ENCODE measurements at places on chromosomes 5 and 9. TPM values are rescaled to one million over a fixed set of nuclear protein-coding genes. Genes with fewer than 3 reads are reported as not detected.
A peak's percentile ranks its signal among the peaks of the same experiment; 100 is the strongest.

DNA sequence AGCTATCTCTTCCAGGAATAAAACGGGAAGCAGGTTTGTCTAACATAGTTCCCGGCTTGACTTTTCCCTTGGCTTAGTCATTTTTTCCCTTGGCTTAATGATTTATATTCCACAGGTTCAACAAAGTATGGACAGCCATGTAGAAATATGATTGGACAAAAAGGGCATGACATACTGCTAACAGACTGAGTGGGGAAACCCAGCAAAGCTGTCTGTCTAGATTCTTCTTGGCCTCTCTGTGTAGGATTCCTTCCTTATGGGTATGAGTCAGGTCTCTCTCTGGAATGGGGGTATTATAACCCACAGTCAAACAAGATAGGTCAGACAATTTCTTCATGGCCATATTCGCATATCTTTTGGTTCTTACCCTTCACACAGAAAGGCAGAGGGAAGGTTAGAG, 5.7 kb upstream of the MTAP start:
- peak; percentile 76 for DNase-seq
- H3K4me3 ChIP-seq = no peak overlapping the region
- H3K27me3 ChIP-seq = no peaks in the 10 kb centered on the region

- H3K27me3 ChIP-seq = no peaks in the 10 kb centered on the region
- no peak overlapping the region for H3K4me3 ChIP-seq
- no peaks in the 10 kb centered on the region for H3K36me3 ChIP-seq
- no peaks in the 10 kb centered on the region for H3K4me1 ChIP-seq
These were observed 91.4 kb downstream of the SLC12A2 start for GRCh38 chr5:128174951-128175350.

- H3K4me3 ChIP-seq = no peak overlapping the region
- DNase-seq = peak; percentile 17
- H3K27me3 ChIP-seq = no peaks in the 10 kb centered on the region
- H3K36me3 ChIP-seq = no peaks in the 10 kb centered on the region
- no peaks in the 10 kb centered on the region for H3K4me1 ChIP-seq
- no peak overlapping the region for H3K27ac ChIP-seq
These were observed 79.8 kb downstream of the HSD17B3 start for GRCh38 chr9:96222132-96222531.

- no peak overlapping the region for H3K27ac ChIP-seq
- H3K4me3 ChIP-seq = no peak overlapping the region
- peaks cover 18% of the 10 kb centered on the region for H3K4me1 ChIP-seq
- no peaks in the 10 kb centered on the region for H3K36me3 ChIP-seq
- no peak for DNase-seq
These were observed 542.9 kb downstream of the EFNA5 start for GRCh38 chr5:107127878-107128277.

DNA sequence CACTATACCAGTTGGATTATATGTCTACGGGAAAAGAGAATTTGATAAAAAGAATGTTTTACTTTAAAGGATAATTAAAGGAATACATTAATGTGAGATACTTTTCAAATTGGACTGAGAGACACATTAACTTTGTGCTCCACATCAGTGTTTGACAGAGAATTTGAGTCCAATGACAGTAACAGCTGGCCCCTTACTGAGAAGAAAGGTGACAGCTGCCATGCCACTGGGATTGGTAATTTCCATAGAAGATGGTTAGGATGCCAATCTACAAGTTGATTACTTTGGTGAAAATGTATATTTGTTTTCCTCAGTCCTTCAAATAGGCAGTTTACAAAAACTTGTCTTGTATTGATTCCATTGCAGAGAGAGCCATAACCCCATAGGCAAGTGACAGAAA, 578.4 kb downstream of the SLCO4C1 start:
- H3K27me3 ChIP-seq = no peaks in the 10 kb centered on the region
- H3K27ac ChIP-seq = no peak overlapping the region
- DNase-seq = no peak
- H3K4me3 ChIP-seq = no peak overlapping the region
- no peaks in the 10 kb centered on the region for H3K4me1 ChIP-seq

DNA sequence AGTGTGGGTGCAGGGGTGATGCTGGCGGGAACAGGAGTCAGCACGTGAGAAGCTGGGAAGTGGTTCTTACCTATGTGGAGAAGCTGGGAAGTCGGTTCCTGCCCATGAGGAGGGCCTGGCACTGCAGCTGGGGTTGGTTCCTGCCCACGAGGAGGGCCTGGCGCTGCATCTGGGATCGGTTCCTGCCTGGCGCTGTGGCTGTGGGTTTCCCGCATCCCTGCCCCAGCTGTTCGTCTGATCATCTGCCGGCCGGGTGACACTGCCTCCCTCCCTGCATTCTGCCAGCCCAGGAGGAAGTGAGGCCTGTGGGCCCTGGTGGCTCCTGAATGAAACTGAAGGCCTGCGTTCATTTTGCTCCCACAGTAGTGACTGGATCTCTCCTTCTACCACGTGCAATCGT, 5.1 kb downstream of the OBP2A start:
- no peak overlapping the region for H3K27ac ChIP-seq
- H3K36me3 ChIP-seq = no peaks in the 10 kb centered on the region
- H3K4me1 ChIP-seq = no peaks in the 10 kb centered on the region
- H3K4me3 ChIP-seq = no peak overlapping the region

DNA sequence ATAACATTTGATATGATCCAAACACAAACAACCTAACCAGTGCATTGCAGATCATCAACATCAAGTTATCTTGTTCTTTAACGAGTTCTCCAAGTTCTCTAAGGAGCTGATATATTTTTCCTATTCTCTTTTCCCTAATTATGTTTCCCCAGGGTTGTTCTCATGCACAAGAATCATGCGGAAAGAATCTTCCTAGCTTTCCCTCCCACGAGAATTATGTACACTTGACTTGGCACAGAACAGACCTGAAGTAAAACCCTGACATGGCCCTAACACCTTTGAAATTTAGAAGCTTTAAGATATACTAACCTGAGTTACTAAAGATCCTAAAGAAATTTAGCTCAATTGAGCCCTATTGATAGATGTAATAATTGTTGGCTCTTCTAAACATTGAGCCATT, 110.7 kb upstream of the FST start:
- H3K4me3 ChIP-seq = no peak overlapping the region
- H3K36me3 ChIP-seq = no peaks in the 10 kb centered on the region
- H3K4me1 ChIP-seq = peaks cover 48% of the 10 kb centered on the region
- no peak for DNase-seq

DNA sequence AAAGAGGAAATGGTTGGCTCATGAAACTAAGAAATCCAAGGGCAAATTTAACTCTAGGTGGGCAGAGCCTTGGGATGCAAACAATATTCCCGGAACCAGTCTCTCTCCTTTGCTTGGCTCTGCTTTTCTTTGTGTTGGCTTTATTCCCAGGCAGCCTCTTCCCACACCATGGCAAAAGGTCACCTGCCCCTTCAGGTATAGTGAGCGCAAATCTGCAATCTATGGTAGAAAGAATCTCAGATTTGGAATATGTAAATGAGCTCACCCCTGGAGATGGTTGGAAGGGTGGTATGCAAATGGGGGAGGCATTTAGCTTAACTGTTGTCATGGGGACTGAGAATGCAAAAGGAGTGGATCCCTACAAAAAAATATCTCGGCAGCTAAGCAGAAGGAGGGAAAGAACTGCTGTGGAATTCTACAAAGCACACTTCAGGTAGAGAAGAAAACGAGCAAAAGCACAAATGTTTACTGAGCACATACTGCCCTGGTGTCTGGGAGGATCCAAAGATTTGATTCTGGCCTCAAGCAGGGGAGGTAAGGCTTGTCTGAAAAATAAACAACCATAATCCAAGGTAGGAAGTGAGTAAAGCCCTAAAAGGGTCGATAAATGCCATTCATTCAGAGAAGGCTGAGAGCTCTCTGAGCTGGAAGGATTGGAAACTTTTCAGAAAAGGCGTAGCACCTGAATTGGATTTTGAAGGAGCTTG, 139.7 kb downstream of the TLE1 start:
- peak overlapping the region; percentile 61 for H3K4me3 ChIP-seq
- DNase-seq = peak; percentile 91
- no peaks in the 10 kb centered on the region for H3K36me3 ChIP-seq
- no peaks in the 10 kb centered on the region for H3K27me3 ChIP-seq

GRCh38 chr9:107489144-107489673, 360 bp downstream of the KLF4 start:
- peak; percentile 11 for DNase-seq
- H3K27ac ChIP-seq = peak overlapping the region; percentile 40
- no peaks in the 10 kb centered on the region for H3K27me3 ChIP-seq
- H3K4me3 ChIP-seq = peak overlapping the region; percentile 89
- peaks cover 21% of the 10 kb centered on the region for H3K4me1 ChIP-seq
- H3K36me3 ChIP-seq = peaks cover 19% of the 10 kb centered on the region

- DNase-seq = no peak
- no peak overlapping the region for H3K4me3 ChIP-seq
- H3K36me3 ChIP-seq = no peaks in the 10 kb centered on the region
- no peaks in the 10 kb centered on the region for H3K4me1 ChIP-seq
- no peak overlapping the region for H3K27ac ChIP-seq
- H3K27me3 ChIP-seq = no peaks in the 10 kb centered on the region
These were observed 141.4 kb upstream of the LMX1B start for GRCh38 chr9:126472198-126472947.

DNA sequence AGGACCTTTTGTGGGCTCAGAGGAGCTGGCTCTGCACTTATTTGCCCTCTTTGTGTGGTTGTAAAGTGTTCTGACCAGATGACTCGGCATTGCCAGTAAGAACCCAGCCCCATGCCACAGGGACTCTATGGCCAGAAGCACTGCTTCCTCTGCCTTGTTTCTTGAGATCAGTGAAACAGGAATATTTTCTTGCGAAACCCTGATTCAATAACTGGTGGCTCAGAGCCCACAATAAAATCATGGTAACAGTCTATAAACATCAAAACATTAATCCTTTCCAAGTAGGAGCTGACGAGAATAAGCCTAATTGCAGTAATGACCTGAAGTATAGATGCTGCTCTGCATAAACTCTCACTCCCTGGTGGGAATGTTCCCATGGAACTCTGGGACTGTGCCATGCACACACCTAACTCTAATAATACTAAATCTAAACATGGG, 344.3 kb downstream of the ZNF608 start:
- H3K4me1 ChIP-seq = peaks cover 7% of the 10 kb centered on the region
- no peak overlapping the region for H3K4me3 ChIP-seq
- H3K27ac ChIP-seq = peak overlapping the region; percentile 43

- no peaks in the 10 kb centered on the region for H3K27me3 ChIP-seq
- no peak overlapping the region for H3K4me3 ChIP-seq
- no peak for DNase-seq
- H3K36me3 ChIP-seq = no peaks in the 10 kb centered on the region
These were observed 56.9 kb upstream of the TRIO start for GRCh38 chr5:14086261-14086660.

- no peaks in the 10 kb centered on the region for H3K36me3 ChIP-seq
- no peaks in the 10 kb centered on the region for H3K27me3 ChIP-seq
- DNase-seq = no peak
- H3K27ac ChIP-seq = no peak overlapping the region
- no peak overlapping the region for H3K4me3 ChIP-seq
These were observed 104.0 kb upstream of the ALDH1B1 start for GRCh38 chr9:38288502-38288901.

The RASGRF2 gene
- total RNA-seq = not detected

The PROB1 gene
- 2.2 TPM for total RNA-seq

The IFNK gene
- not detected for total RNA-seq
